ENCODE measurements at places on chromosomes 2 and 18.

- no peak for DNase-seq
These were observed 17.9 kb downstream of the CAPN10 start for GRCh38 chr2:240604291-240604938.

DNA sequence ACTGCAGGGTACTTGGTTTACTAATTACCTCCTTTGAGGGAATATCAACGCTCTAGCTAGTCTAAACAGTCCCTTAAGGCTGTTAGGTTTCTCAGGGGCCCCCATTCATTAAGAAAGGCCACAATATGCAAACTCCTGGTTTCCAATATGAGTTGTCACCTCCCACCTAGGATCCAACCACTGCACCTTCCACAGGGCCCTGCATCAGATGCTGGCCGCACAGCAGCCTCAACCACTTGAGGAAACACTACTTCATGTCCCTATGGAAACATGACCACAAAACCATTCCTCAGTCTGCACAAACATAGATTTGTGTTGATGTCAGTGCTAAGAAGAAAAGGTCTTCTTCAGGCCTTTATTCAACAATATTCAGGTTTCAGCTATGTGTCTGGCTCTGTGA lies 40.9 kb downstream of the STAT4 start:
- DNase-seq: no peak

DNA sequence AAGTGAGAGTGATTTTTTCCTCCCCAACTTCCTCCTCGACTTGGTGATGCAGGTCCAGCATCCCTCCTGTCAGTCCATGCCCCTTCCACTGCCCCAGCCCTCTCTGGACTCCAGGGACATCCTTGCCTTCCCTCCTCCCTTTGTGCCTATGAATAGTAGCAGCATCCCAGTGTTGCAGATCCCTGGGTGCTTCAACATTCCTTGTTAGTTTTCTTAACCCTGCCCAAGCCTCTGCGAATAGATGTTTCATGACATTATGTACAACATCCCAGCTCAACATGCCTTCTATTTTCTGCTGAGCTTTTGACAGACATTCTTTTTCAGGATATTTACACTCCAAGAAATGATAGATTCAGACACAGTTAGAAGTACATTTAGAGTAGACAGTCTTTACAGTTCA lies 35.3 kb upstream of the CCDC150 start:
- no peak for DNase-seq

DNA sequence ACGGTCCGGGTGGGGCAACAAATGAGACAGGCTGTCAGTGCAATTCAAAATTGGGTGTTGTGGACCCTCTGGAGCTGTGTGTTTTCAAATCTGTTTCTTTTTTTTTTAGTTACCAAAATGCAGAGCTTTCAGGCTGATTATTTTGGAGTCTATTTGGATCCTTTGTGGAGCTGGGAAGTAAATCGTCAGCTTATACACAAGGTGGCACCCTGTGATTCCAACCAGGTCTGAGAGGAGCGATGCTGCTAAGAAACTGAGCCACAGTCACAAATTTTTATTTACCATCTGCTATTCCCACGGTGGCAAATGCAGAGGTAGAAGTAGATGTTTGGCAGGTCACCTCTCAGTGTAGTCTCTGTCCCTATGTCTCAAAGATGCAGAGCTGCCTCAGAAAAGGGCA lies 3.8 kb upstream of the EPC2 start:
- DNase-seq: no peak

- DNase-seq: no peak
These were observed 279.9 kb downstream of the ALPK2 start for GRCh38 chr18:58348951-58349350.

GRCh38 chr18:49359732-49360444 lies 100.6 kb downstream of the DYM start:
- DNase-seq: peak; percentile 57

GRCh38 chr2:12932192-12932591 lies 215.5 kb downstream of the TRIB2 start:
- DNase-seq: no peak

DNA sequence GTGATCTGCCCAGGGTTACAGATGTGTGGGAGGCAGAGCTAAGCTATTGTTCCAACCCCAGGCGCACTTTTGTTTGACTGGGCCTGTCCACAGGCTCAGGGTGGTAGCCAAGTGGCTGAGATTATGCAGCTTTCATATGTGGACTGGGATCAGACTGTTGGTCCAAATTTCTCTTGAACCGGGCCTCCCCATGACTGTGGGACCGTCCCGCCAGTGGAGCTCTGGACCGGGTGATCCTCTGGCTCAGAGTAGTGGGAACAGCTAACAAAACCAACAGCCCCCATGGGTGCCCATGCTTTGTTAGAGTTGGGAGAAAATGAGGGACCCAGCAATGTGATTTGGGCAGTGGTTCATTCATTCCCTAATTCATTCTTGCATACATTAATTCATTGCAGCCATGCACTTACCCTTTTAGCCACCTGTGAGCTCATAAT lies 86.8 kb upstream of the HS6ST1 start:
- no peak for DNase-seq

GRCh38 chr18:3993941-3994687 lies 461.0 kb downstream of the DLGAP1 start:
- no peak for DNase-seq

- DNase-seq: peak; percentile 20
These were observed 143.7 kb upstream of the SYT4 start for GRCh38 chr18:43420950-43421349.

DNA sequence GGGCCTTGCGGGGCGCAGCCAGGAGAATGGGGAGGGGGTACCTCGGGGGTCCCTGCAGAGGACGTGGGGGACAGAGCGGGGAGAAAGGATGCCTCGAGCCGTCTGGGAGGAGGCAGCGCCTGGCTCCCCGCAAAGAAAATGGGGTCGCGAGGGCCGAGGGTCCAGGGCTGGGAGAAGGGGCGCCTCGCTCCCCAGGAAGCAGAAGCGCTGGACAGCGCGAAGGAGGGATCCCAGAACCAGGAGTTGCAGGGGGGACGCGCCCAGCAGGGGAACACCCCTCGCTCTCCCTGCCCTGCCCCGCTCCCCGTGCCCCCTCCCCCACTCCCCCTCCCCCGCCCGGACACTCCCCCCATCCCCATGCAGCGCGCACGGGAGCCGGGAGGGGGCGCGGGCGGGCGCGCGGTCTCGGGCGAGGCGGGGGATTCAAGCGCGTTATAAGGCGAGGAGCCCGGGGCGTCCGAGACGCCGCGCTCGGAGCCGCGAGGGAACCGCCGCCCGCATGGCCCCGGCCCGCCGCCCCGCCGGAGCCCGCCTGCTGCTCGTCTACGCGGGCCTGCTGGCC lies at the start of gene ERFE:
Gene ERFE, plus strand, starts transcription at position 462 of the 562 bp plus-strand sequence. Its CDS starts 38 bp downstream, at position 500.
- DNase-seq: peak; percentile 68
